ENCODE measurements at places on chromosomes 7 and 10.

DNA sequence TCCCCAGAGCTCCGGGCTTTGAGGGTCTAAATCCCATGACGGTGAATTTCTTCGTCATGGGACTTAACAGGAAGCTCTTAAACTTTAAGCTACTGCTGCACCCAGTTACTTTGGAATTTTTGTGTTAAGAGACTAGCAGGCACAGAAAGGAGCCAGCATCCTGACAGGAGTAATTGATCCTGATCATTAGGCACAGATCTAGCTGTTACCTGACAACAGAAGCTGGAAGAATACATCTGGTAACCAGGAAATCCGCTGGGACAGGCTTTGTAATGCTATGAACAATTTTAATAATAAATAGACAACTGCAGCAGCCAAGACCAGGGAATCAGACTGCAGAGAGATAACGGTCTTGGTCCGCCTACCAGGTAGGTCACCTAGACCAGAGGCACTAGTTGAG lies 210.9 kb downstream of the DGKI start:
- DNase-seq: no peak

- no peak for DNase-seq
Measured at GRCh38 chr7:105808703-105809590, 67.5 kb downstream of the ATXN7L1 start.

DNA sequence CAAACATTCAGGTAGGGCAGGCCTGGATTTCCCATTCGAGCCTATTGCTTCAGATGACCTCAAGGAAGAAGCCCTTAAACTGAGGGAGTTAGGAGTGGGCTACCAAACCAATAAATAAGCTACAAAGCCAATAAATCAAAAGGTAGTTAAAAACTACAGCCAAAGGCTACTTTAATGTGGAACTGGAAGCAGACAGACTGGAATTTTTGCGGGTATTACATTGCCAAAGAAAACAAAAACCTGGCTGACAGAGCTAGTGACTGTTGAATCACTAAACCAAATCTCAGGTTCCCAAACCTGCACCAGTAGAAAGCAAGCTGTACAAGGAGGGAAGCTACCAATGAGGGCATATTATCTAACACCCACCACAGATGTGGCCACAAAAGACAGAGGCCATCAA lies 315.6 kb downstream of the GRM8 start:
- DNase-seq: no peak

DNA sequence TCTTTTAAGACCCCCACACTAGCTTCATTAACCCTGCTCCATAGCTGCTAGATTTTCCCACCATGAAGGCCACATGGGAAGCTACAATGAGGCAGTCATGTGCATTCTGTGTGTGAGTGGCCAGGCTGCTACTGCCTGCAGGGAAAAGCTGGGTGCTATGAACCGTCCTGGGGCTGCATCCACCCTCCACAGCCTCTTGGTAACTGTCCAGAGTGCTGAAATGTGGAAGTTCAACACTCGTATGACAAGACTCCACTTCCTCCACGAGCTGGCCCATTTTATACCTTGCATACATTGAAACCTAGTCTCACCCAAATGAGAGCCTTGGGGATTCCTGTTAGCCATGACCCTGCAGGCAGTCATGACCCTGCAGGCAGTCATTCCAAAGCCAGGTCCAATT lies 59.4 kb downstream of the CUZD1 start:
- DNase-seq: no peak

GRCh38 chr7:104272767-104273384 lies 55.5 kb upstream of the LHFPL3 start:
- no peak for DNase-seq

DNA sequence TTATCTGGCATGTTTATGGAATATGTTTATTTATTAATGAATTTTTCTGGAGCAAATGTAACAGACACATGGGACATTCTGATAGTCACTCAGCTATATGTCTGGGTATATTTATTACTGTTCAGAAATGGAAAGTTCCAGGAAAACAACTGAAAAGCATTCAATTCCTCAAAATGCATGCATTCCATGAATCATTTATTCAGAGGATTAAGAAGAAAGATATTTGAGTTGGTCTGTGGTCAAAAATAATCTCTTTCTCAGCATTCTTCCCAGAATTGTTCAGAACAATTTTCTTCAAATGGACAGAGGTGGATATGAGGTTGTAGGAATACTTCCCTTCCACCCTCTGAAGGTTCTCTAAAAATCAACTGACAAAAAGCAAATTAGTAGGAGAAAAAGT lies 97.6 kb upstream of the ITGB1 start:
- no peak for DNase-seq

- DNase-seq: no peak
Measured at GRCh38 chr7:134855442-134855841, 76.0 kb downstream of the CALD1 start.

- DNase-seq: no peak
Measured at GRCh38 chr7:138477081-138477578, 17.1 kb downstream of the TRIM24 start.

DNA sequence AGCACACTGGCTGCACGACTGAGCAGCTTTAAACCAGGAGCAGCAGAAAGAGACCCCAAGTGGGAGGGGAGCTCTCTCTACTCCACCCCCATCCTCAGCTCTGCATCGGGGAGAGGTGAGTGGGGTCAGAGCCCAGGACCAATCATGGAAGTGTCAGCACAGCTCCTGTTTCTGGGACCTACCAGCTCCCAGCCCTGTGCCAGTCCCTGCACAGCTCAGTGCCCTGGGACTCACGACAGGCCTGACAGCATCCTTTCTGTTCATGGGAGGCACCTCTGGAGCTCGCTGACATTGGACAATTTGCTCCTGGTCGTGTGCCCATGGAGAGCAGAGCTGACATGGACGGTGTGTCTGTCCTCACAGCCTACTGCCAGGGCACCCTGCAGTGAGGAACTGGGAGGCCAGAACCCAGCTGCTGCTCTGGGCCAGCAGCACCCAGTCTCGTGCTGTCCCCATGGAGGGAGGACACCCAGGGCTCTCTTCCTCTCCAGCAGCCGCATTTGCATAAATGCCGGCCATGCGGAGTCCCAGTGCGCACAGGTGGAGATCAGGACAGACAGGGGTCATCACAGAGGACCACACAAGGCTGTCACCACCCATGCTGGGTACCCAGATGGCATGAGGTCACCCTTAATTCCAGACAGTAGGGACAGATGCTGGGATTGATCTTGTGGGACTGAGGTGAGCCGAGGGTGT lies 45.9 kb upstream of the MSMB start:
- DNase-seq: no peak

DNA sequence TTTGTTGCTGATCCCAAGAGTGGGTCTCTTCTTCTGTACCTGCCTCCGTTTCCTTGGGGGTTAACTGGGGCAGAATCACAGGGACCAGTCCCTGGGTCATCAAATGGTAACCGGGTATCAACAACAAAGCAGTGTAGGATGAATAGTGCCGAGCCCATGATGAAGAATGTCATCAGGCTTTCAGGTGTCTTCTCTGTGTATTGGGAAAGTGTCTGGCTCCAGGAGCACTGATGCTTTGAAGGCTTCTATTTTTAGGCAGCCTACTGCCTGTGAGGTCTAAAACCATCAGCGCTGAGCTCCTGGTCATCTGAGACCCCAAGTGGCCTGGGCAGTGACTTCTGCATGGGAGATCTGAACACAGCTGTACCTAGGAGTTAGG lies 48.2 kb upstream of the SHH start:
- DNase-seq: no peak

GRCh38 chr7:149427096-149427680 lies 33.7 kb downstream of the ZNF777 start:
- no peak for DNase-seq

DNA sequence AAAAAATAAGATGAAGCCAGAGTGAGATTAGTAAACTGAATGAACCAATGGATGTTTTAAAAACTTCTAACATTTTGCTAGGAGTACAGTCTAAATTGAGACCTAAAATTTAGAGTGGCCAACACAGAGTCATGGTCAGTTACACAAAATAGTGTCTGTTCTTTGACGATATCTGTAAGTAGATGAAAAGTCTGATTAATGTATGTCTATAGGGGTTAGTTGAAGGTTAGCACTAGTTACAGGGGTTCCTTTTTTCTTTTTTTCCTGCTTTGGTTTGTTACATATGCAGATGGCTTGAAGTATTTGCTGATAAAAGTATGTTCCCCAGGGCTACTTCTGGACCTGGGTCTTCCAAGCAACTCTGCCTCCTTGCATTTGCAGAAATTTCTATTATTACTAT lies 90.1 kb upstream of the MTPN start:
- no peak for DNase-seq

GRCh38 chr7:2019711-2020511 lies 212.8 kb downstream of the MAD1L1 start:
- peak; percentile 36 for DNase-seq

GRCh38 chr10:88831709-88832108 lies 19.9 kb downstream of the ANKRD22 start:
- DNase-seq: no peak

DNA sequence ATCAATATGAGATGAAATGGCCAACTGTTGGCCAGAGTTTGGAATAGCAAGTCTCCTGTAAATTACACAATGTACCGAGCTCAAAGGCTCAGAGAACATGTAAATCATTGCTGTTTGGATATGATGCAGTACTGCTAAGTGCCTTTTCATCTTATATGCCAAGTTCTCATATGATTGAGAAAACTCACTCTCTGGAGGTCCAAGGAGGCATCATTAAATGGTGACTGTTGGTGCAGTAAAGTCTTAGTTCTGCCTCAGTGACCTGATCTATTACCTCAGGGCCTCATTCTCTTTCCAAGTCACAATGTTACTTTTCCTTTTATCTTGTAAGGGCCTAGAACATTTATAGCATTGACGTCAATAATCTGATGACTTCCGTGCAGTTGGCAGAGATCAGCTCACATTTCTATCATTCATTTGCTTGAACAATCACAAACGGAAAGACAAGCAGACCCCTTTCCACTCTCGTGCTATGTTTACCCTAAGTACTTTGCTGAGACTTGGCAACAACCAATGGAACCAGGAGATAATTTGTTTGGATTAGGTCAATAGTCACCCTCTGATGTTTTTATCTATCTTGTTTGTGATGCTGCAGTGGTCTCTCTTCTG lies 32.6 kb upstream of the PDK4 start:
- no peak for DNase-seq

DNA sequence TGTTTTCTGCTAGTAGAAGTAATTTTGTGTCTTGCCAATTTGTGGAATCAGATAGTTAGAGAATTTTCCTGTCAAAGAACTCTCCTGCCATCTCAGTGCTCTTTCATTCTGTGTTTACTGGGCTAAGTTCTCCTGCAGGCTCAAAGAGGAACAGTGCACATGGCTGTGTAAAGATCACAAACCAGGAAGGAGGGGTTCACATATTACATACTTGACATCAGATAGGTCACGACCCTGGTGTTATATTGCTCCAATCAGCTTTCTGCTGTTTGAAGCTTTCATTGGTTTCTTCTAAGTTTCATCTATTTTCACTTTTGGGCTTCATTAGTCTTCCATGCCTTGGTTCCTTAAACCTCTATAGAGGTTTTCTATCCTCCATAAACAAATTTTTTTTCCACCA lies 13.5 kb upstream of the ELMO1 start:
- DNase-seq: no peak

DNA sequence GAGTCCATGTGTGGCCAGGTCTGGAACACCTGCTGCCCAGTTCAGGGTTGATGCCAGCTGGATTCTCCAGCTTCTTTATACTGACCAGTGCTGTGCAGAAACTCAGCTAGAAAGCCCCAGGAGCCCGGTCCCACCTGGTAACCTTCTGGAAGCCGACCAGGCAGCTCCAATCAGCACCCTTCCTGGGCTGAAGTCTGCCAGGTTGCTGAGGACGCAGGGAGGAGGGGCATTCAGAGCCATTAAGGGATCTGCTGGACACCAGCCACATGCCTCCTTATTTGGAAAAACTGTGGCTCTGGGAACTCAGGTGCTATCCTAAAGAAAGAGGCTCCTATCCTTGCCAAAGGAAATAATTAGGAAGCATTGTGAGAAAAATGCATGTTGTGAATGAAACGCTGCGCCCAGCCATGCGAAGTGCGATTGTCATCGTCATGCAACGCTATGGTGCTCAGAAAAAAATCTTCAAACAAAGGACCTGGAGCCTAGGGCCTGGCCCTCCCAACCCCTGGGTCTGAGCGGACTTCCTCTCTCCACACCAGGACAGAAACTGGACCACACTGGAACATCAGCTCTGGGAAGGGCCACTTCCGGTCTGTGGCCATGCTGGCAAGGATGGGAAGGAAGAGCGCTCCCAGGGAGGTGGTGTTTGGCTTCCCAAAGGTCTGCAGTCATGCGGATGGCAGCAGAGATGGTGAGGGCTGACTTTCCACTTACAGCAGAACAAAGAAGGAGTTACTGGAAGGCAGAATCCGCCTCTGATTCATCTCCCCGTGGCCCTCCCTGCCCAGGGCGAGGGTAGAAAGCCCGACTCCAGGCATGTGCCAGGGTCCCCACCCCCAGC lies 90.1 kb downstream of the FAM53B start:
- DNase-seq: no peak

GRCh38 chr10:4456776-4457175 lies 369.2 kb upstream of the AKR1E2 start:
- DNase-seq: no peak

DNA sequence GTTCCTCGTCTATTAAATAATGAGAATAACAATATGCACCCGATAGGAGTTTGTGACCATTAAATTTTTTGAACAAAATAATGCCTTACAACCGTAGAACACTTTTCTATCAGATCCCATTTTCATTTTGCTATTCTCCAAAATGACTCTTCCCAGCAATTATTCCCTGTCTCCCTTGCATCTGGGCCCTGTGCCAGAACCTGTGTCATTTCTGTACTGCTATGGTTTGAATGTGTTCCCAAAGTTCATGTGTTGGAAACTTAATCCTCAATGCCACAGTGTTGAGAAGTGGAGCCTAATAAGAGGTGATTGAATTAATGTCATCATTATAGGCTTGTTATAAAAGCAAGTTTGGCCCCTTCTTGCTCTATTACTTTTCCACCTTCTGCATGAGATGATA lies 33.2 kb upstream of the SMNDC1 start:
- no peak for DNase-seq
